Caco-2 (cell line): ENCODE measurements at places on chromosomes 7 and 10. TPM values are rescaled to one million over a fixed set of nuclear protein-coding genes. Genes with fewer than 3 reads are reported as not detected.

- no peak for DNase-seq
Measured at GRCh38 chr7:118252087-118252486, 27.6 kb downstream of the ANKRD7 start.

DNA sequence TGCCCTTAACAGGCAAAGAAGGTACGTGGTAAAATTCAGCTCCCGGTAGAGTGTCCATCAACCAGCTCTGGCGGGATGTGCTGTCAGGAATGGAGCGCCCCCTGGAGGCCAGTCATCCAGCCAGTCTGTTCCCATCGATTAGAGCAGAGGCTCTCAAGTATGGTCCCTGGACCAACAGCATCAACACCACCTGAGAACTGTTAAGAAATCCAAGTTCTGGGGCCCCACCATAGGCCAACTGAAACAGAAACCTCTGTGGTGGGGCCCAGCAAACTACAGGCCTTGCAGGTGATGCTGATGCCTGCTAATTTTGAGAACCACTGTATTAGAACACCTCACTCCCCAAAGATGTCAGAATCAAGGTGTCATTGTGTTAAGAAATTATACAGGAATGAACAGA, 109.2 kb downstream of the DPY19L1 start:
- DNase-seq: peak; percentile 68

GRCh38 chr10:33441561-33441960, 107.1 kb upstream of the NRP1 start:
- DNase-seq: no peak

DNA sequence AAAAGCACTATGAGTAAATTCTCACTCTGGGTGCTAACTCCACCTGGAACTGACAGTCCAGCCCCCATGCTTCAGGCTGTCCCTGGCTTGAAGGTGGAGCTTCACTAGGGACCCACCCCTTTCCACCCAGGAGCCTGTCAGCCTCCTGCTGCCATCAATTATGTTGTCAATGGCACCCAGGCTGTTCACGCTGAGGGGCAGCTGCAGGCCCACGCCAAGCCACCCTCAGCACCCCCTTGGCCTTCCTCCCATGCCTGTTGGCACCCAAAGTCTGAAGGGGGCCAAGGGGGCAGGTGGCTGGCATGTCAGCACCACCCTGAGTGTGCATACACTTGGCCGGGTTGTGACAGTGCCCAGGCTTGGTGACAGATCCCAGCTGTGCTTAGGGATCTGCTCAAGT, 149.3 kb downstream of the NXPH1 start:
- no peak for DNase-seq

- DNase-seq: peak; percentile 97
Measured at GRCh38 chr10:72048450-72049124, 39.8 kb downstream of the SPOCK2 start.

GRCh38 chr7:92359801-92360200, 87.5 kb upstream of the GATAD1 start:
- DNase-seq: no peak

DNA sequence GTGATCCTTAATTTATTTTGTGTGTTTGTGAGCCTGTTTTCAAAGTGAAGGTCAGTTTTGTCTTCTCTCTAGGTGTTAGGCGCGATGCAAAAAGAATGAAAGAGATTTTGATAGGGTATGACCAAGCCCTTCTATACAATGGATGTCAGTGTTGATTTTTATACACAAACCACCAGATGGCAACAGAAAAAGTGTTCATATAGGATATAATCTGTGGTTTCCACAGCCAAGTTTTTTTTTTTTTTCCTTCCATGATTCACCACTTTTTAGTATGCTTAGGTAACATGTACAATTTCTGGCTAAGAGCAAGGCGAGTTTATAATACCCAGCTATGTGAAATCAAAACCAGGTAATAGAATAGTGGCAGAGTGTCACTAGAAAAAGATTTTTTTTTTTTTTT, 8.1 kb downstream of the SDK1 start:
- no peak for DNase-seq

DNA sequence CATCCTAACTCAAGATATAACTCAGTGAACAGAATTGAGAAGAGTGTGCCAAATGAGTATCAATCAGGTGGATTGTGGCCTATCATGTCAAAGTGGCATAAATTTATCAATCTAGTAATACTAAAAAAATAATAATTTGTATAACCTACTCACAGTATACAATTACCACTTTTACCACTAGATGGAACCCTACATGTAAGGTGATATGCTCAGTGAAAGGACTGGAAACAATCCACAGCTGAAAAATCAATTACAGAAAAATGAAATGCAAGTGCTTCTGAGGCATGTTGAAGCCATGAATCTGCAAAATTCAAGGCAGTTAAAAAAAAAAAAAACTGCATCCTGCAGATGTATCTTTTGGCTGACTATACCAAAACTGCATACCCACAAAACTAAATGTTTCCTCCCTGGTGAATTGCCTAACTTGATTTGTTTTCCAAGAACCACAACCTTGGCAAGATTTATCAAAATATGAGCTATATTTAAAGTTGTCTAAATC, 13.9 kb downstream of the ARHGAP19 start:
- peak; percentile 21 for DNase-seq

The PPP1R9A gene
- total RNA-seq: 37.2 and 37.4 TPM in 2 replicates

The CALD1 gene
- 140 and 155 TPM in 2 replicates for total RNA-seq

The CYP3A7 gene
- not detected in 2 replicates for total RNA-seq
